ENCODE measurements at places on chromosomes 5 and 9. TPM values are rescaled to one million over a fixed set of nuclear protein-coding genes. Genes with fewer than 3 reads are reported as not detected.

Gene ECM2
- 52.7 TPM for total RNA-seq

Gene IRX4
- total RNA-seq = not detected

Gene HNRNPA0
- 14.5 TPM for total RNA-seq

Gene THBS4
- 376 TPM for total RNA-seq

Gene CRB2
- total RNA-seq = not detected

Gene CATSPER3
- not detected for total RNA-seq

Gene DMRT2
- total RNA-seq = 7.6 TPM

Gene CHSY3
- 11.2 TPM for total RNA-seq

Gene TEK
- 9.8 TPM for total RNA-seq

Gene TUSC1
- 27.0 TPM for total RNA-seq

Gene ASPN
- 18.4 TPM for total RNA-seq

Gene OR5C1
- total RNA-seq = not detected

Gene HTR4
- total RNA-seq = not detected

Gene LCN1
- not detected for total RNA-seq

Gene IL5
- total RNA-seq = not detected

Gene PCDHGA2
- 12.6 TPM for total RNA-seq

Gene C5orf52
- total RNA-seq = not detected

Gene ECSCR
- total RNA-seq = 12.8 TPM

Gene NME5
- not detected for total RNA-seq

Gene ELOVL7
- total RNA-seq = 28.0 TPM

Gene DNAJA1
- 58.1 TPM for total RNA-seq

Gene CXCL14
- 76.5 TPM for total RNA-seq

Gene UGT3A1
- not detected for total RNA-seq

Gene GRM6
- not detected for total RNA-seq

Gene CDH12
- 0.30 TPM for total RNA-seq

Gene MAP1B
- total RNA-seq = 474 TPM

Gene LVRN
- total RNA-seq = 4.2 TPM

Gene CDC20B
- total RNA-seq = not detected

Gene C5orf63
- total RNA-seq = 2.0 TPM

Gene PCDHA9
- total RNA-seq = 0.44 TPM

Gene HAVCR1
- not detected for total RNA-seq

Gene CDHR2
- total RNA-seq = not detected

Gene FOXE1
- total RNA-seq = not detected

Gene TMEFF1
- total RNA-seq = not detected

Gene RFESD
- total RNA-seq = 1.1 TPM

Measured in tibial nerve (tissue), 4 donors.